ENCODE measurements at places on chromosomes 5 and 9.

GRCh38 chr5:31469886-31470285 is 62.0 kb downstream of the DROSHA start:
- no peak for DNase-seq

DNA sequence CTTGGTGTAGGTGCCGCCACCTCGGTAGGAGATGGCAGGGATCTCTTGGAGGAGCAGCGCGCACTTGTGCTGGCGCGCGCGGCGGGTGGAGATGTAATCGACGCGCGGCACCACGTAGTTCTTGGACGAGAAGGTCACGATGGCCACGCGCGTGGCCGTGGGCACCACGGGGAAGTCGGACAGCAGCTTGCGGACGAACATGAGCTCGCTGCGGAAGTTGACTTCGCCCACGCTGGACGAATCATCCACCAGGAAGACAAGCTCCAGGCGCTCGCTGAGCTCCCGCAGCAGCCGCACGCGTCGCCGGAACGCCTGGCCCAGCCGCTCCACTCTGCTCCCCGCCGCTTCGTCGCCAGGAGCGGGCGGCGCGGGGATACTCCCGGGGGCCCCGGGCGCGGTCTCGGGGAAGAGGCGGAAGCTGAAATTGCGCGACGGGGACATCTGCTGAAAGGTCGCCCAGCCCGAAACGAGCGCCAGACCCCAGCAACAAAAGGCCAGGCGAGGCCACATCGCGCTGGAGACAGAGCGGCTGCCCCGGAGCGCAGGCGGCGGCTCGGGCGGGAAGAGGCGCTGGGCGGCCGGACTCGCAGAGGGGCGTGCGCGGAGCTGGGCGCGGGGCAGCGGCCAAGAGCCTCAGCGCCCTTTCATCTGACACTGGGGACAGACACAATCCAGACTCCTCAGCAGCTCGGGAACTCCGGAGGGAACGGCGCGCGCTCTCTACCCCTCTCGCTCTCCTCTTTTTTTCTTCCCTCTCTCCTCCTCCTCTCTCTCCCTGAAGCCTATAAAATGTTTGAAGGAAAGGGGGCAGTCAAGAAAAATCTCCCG is at the start of gene SVEP1:
TSS of gene SVEP1 (minus strand) at position 708 of the 828 bp plus-strand sequence. CDS start at position 510, 198 bp downstream.
- DNase-seq: no peak

DNA sequence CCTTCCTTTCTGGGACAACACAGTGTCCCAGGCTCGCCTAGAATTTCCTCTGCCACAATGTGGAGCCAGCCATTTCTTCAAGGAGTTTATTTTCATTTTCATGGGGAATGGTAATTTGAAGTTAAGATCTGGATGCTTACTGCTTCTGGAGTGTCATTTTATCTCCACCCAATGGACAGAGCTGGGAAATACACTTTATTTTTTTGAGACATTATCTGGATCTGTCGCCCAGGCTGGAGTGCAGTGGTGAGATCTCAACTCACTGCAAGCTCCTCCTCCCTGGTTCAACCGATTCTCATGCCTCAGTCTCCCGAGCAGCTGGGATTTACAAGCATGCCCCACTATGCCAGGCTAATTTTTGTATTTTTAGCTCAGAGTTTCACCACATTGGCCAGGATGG is 12.7 kb upstream of the THG1L start:
- DNase-seq: no peak

DNA sequence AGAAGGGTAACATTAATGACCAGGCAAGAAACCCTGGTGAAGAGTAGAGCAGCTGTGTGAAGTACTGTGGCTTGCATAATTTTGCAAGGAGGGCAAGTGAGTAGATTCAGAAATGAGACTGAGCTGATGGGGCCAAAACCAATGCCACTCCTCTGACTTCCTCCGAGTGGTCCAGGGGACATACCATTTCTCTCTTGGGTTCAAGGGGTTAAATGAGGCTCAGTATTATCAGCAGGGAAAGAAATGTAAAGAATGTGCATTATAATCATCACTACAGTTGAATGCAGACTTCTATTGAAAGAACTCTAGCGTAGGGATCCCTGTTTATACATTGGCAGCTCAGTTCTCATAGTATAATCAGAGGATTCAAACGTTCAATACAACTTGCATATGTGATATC is 9.9 kb downstream of the POLR3G start:
- no peak for DNase-seq

DNA sequence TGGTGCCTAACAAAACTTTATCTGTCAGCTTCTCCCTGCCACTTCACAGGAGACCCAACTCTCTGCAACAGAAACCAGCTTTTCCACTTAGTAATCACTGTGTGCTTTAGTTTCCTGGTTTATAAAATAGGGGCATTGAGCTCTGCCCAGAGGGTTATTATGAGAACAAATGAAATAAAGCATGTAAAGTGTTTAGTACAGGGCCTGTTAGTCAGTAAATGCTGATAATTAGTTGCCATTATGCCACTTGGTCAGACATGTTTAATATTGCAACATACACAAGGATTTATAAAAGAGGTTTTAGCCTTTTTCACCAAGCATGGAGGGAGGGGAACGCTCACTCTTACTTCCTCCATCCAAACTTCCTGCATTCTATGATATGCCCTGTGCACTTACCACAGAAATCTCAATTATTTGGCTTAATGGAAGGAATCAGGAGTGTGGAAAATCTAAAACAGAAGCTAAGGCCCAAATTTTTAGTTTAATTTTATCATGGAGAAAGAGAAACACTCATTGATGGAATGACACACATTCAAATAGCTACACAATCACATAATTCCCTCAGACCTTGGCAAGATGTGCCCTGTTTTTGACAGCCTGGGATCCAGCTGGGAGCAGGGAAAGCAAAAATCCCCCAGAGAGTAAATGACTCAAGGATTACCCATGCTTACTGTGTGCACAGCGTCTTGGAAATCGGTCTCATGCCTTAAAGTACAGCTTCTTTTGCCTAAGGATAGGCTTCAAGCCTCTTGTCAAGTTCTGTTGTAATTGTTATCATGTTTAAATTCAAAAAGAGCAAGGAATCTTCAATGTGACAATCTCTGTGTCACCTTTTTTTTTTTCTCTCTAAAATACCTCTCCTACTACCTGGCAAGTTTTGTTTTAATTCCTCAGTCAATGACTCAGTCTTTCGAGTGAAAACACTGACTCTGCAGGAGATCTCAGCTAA is 34.0 kb downstream of the ZNF474 start:
- DNase-seq: no peak

GRCh38 chr5:168085261-168086031 is 206.0 kb upstream of the WWC1 start:
- no peak for DNase-seq

- no peak for DNase-seq
Measured at GRCh38 chr5:89087551-89088318, 204.8 kb upstream of the MEF2C start.

- DNase-seq: no peak
Measured at GRCh38 chr9:76559286-76559685, 100.3 kb downstream of the GCNT1 start.

- peak; percentile 56 for DNase-seq
Measured at GRCh38 chr9:76810377-76810957, 46.2 kb downstream of the PCA3 start.

- DNase-seq: no peak
Measured at GRCh38 chr5:10672146-10673016, 88.7 kb downstream of the DAP start.

DNA sequence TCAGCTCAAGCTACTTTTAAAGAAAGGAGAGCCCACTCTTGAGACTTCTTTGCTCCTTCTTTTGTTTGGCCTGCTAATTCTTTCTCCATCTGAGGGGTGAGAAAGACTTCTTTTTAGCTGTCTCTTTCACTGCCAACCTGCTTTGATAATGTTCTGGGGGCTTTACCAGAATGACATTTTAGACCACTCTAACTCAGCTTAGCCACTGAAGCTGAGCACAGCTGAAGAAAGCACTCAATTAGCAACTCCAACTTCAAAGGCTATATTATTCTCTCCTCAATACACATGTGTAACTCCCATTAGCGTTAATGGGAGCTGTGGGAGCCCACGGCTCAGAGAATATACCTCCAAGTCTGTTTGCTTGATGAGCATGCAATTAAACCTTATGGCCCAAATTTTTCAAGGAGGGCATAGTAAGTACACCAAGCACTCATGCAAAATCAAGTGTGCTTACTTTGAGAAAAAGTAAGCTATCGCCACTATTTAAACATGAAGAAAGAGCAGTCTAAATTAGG is 815.4 kb upstream of the DMAC1 start:
- DNase-seq: peak; percentile 18

DNA sequence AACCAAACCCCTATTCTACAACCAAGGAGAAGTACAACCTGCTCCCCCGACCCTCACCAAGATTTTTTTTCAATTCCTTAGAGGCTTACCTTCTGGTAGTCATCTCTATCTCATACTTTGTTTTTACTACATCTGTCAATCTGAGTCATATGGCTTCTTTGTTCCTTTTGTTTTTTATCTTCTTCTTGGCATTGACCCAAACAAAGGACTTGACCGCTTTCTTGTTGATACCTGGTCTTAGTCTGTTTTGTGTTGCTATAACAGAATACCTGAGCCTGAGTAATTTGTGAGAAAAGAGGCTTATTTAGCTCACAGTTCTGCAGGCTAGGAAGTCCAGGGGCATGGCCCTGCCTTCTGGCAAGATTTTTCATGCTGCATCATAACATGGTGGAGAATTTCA is 352.7 kb downstream of the MLLT3 start:
- no peak for DNase-seq

GRCh38 chr9:95048225-95049087 is 269.1 kb downstream of the FANCC start:
- no peak for DNase-seq

DNA sequence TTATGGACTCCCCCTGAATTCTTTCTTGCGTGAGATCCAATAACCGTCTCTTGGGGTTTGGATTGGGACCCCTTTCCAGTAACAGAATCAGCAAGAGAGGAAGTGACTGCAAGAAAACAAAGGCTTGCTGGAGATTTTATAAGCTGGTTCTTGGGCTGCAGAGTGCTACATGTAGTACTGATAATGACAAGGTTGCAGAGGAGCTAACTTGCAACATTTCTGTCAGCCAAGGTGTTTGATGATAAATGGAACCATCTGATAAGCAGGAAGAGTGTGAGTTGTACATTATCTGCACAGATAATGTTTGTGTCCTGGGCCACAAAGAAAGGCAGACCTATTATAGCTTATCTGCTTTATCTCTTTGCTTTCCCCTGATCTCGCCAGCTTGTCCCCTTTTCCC is 37.1 kb downstream of the DNAJB5 start:
- DNase-seq: no peak

DNA sequence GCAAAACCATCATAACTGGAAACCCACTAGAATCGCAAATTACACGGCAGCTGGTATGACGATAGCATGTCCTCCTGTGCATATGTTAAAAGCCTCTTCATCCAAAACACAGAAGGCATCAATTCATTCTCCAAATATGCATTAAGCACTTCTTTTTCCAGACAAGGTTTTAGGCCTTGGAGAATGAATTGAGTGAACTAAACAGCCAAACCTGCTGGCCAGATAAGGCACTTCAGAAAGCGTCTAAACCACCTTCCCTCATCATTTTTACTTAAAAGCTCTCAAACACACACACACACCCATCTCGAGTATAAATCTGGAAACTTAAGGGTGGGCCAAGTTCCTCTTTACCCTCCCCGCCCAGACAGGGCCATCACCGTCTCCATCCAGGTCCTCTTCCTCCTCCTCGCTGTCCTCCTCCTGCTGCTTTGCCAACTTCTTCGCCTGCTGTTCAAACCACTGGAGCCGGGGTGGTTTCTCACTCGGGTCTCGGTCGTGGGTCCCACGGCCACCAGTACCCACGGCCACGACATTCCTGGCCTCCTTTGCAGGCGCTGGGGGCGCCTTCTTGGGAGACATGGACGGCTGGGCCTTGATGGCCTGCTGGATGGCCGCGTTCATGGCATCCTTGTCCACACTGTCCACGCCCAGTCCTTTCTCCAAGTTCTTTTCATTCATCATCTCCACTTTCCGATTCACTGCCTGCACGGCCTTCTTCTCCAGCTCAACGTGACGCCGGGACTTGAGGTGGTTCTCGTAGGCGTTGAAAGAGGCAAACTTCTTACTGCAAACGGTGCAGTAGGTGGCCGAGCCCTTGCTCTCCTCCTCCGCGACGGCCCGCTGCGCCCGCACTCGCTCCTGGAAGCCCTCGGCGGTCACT is 696 bp downstream of the ZNF622 start:
- DNase-seq: no peak

GRCh38 chr9:117952581-117952980 is 248.4 kb downstream of the TLR4 start:
- DNase-seq: no peak

DNA sequence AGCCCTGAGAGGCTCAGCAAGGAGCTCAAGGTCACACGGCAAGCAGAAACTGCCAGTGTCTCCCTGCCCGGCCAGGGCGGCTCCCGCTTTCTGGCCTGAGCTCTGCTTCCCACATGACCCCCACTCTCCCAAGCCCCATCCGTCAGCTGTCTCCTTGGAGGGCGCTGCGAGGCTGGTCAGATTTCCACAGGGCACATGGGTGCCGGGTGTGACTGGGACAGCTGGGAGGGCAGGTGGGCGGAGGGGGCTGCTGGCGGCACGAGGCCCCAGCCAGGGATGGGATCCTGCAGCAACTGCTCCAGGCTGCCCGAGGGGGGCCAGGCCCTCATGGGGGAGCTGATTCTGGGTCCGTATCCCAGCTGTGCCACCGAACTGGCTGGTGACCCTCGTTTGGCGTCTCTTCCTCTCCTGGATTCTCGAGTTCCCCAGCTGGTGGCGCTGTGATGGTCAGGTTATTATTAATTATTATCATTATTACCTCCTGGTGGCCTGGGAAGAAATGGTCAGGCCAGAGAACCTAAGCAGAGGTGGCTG is 12.9 kb upstream of the WDR38 start:
- DNase-seq: no peak

DNA sequence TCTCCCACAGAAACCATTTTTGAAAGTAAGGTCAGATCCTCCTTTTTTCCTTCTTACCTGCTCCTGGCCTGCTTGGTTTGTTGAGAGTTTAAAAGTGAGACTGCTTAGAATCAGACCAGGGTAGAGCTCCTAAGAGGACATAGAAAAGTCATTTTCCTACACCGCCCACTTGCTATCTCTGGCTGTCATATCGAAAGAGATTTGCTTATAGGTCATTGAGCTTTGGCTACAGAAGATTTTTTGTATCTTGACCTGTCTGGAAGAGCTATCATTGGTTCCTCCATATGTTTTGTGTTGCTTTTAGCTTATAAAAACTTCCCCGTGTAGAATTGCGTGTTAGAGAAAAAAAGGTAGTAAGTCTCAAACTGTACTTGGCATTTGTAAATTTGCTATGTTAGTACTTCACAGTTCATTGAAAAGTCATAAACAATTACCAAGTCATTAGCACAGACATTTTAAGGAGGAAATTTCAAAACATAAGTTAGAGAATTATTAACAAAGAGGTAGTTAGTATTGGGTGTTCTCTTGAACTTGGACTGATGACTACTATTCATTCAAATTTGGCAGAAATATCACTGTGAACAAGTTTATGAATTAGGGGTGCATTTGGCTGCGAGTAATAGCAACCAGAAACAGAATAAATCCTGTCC is 96.6 kb downstream of the MAN2A1 start:
- no peak for DNase-seq

GRCh38 chr9:9949978-9950377 is 662.8 kb downstream of the PTPRD start:
- DNase-seq: no peak

DNA sequence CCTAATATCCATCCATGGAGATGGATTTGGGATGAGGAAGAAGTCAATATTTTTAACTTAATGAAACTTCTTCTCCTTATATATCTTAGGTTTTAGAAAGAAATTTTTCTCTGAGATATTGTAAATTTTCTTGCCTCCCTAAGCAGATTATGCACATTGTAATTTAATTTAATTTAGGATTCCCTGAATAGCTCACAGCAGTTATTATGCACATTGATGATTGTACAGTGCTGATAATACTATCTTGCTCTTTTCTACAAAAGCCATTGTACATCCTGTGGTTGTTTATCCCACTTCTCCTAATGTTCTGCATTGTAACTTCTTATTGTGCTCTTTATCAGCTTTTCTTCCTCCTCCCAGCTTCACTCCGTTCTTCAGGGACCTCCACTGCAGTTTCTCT is 410.4 kb upstream of the WWC1 start:
- no peak for DNase-seq
